Stimulated activated CD8-positive, alpha-beta memory T cell treated with anti-CD3 and anti-CD28 coated beads, Interleukin-12 subunit alpha, Interleukin-12 subunit beta, amount 100 ng/mL, for 1 hour (primary cell): ENCODE measurements at places on chromosomes 1 and 21.

DNA sequence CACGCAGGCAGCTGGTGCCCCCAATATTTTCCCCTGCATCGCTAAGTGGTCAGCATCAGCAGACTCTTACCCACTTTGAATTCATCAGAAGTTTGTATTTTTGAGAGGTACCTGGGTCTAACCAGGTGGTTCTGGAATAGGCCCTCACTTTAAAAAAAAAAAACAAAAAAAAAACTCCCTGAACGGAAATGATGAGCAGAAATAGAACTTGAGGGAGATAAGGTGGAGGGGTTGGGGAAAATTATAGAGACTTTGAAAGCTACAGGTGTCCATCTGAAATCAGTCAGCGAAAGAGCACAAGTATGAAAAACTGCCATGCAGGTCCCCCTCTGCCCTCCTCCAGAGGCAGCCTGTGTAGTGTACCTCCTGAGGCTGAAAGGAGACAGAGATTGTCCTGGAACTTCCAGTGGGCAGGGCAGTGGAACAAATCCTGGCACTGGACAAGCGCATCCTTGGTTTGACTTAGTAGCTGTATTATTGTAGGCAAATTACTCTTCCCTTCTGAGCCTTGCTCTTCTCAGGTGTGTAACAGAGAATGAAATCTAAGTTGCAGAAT lies 1.2 kb downstream of the SLAMF7 start:
- no peak for DNase-seq

DNA sequence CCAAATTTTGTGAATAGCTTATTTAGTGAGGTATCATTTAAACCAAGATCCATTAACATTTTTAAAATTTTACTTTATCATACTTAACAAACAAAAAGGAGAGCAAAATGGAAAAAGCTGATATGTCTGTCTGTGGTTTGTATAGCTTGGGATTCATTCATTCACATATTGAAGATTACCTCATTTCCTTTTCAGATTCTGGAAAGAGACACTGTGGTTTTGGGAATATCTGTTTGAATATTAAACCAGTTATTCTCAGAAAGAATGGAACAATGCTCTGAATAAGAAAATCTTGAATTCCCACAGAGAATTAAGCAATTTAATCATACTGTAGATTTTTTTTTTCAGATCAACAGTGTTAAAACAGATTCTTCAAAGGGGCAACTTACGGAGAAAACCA lies 93.8 kb upstream of the PRDX6 start:
- DNase-seq: no peak

DNA sequence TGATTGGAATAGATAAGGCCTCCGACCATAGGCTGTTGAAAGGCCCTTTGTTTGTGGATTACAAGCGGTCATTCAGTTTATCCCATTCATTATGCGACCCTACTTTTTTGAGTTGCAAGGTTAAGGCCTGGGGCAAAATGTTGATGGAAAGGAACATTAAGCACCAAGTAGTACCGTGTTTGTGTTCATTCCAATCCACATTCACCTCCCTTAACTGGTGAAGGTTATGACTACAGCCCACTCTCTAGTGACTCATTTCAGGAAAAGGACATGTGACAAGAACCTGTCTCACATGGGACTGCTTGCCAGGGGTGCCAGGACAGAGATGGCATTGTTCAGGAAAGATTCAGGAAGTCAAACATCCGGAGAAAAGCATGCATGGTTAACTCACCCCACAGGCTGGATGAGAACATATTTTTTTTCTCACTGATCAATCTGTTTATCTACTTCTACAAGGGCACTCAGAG lies 81.6 kb downstream of the CD58 start:
- DNase-seq: no peak

GRCh38 chr1:156927215-156928042 lies 7.0 kb downstream of the LRRC71 start:
- peak; percentile 36 for DNase-seq

GRCh38 chr1:229203030-229203751 lies 67.7 kb upstream of the RAB4A start:
- no peak for DNase-seq

- DNase-seq: no peak
These were observed 94.0 kb downstream of the TMEM200B start for GRCh38 chr1:29029667-29030066.

DNA sequence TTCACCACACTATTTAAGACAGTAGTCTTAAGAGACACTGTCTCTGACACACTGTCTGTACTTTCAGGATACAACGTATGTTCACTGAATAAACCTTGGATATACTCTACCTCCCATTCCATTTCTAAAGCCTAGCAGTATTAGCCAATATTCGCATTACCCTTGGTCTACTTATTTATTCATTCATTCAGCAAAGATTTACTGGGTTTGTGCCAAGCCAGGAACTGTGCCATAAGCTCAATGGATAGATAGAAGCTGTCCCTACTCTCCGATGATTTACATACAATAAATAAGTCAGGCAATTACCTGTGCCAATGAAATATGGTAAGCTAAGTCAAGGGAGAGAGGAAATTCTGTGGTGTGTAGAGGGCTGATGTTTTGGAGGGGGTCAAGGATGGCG lies 195.2 kb upstream of the RAB4A start:
- no peak for DNase-seq

DNA sequence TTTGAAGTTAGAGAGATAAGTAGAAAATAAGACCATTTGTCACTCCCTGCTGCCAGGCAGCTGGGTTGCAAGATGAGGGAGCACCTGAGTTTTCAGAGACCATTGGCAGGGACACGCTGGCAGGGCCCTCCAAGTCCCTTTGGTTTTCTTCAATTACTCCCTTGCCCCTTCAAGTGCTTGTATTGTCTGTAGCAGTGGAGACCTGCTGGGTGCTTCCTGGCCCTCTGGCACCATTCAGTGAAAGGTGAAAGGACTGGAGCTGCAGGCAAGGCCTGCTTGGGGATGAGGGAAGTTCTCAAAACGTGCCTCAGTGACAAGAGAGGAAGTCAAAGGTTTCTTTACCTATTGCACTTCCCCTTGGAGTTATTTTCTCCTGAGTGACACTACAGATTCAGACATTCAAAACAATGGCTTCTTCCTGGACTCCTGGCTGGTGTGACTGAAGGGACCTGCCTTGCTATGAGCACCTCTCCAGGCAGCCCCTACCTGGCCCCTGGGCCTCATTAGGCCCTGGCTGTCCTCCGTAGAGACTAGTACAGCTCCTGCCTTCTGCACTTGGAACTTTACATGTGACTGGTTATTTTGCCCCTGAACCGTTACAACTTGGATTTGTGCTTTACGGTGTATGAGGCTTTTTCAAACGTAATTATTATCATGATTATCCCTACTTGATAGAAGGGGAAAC lies 100.1 kb downstream of the C1orf21 start:
- no peak for DNase-seq

DNA sequence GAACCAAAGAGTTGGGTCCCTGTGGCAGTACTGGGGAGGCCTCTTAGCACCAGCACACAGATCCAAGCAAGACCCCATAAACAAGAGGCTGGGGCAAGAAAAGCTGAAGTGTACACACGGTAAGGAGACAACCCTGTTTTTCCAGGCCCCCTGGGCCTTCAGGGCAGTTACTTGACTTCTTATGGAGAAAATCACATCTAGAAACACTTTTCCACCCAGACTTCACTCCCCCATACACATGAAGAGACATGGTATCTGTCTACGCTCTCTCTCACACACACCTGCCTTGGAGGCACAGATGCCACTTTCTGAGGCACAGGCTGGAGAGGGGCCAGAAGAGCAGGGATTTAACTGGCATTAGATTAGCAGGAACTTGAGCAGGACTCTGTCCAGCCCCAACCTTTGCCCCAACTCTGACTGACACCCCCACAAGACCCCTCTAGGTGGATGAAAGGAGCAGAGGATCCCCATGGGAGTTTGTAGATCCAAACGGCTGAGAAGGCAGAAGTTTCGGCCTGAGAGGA lies 2.2 kb downstream of the CERS2 start:
- no peak for DNase-seq

- DNase-seq: no peak
These were observed 15.1 kb downstream of the RCSD1 start for GRCh38 chr1:167645140-167645541.

GRCh38 chr1:36098650-36099365 lies 10.1 kb downstream of the ADPRS start:
- DNase-seq: no peak

GRCh38 chr1:214900590-214900989 lies 181.9 kb upstream of the KCNK2 start:
- no peak for DNase-seq

DNA sequence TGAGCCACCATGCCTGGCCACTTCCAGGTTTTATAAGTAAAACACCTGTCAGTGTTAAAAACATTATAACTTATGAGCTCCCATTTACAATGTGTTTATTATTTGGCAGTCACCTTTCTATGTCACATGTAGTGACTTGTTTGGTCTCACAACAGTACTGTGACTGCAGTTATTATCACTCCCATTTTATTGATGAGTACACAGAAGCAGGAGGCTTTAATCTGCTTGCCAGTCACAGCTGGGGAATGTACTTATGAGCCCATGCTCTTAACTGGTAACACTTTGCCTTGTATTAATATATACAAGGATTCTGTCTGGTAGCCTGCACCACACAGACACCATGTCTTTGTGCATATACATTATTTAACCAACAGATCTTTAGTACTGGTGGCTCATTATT lies 31.1 kb upstream of the BACH1 start:
- DNase-seq: no peak

GRCh38 chr1:230114237-230114651 lies 47.2 kb downstream of the GALNT2 start:
- no peak for DNase-seq

GRCh38 chr1:192561301-192561700 lies 14.3 kb upstream of the RGS1 start:
- DNase-seq: no peak

GRCh38 chr1:3226191-3226590 lies 157.2 kb downstream of the PRDM16 start:
- no peak for DNase-seq

- no peak for DNase-seq
These were observed 651.3 kb downstream of the PTPRC start for GRCh38 chr1:199290186-199290585.

GRCh38 chr1:85911742-85912141 lies 203.5 kb upstream of the ZNHIT6 start:
- no peak for DNase-seq

DNA sequence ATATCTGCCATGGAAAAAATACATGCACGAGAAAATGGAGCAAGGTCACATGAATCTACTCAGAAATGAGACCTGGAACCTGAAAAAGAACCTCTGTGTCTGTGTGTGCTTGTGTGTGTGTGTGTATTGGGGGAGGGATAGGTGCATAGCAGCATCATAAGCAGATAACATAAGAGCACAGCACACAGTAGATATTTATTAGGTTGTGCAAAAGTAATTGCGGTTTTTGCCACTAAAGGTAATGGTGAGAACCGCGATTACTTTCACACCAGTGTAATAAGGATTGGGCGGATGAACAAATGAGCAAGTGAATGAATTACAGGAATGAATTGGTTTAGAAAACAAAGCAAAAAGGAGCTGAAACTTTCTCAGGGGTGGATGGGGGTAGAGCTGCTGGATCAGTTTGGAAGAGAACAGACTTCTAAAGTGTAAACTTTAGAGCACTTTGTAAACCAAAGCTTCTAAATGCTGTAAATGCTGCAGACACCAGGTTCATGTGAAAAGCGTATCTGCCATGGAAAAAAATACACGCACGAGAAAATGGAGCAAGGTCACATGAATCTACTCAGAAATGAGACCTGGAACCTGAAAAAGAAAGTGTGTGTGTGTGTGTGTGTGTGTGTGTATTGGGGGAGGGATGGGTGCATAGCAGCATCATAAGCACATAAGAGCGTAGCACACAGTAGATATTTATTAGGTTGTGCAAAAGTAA lies 156.9 kb downstream of the TOMM20 start:
- no peak for DNase-seq

DNA sequence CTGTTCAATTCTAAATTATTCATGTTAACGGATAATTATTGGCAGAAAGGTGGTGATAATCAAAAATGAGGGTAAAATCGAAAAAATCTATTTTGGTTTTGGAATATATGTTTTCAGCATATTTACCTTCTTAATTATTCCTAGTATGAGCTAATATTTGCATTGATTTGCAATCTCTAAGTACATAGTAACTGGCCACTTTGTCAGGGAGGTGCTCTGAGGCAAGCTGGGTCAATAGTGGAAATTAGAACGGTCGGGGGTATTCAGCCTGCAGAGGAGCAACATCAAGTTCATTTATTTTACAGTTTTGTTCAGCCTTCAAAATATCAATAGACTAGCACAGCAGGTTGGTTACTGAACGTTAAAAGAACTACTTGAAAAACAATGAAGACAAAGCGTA lies 1.8 kb downstream of the OTUD7B start:
- DNase-seq: no peak

DNA sequence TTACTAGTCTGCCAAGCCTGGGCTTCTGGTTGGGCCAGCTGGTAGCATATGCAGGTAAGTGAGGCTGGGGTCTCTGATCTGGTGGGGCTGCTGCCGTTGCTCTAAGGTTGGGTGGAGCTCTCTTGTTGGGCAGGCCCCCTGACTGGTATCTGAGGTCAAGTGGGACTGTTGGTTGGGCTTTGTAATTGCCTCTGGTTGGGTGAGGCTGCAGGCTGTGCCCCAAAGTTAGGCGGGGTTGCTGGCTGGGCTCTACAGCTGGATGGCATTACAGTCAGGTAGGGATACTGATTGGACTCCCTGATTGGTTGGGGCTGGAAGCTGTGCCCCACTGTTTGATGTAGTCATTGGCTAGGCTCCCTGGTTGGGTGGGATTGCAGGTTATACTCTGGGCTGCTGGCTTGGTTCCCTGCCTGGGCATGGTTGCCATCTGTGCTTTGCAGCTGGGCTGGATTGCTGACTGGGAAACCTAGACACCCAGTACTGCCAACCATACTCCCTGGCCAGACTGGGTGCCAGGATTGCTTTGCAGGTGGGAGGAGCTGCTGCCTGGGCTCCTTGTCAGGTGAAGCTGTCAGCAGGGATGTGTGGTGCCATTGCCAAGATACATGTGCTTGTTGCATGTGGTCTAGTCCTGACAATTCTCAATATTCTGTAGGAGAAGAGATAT lies 130.5 kb downstream of the RABGAP1L start:
- no peak for DNase-seq

- no peak for DNase-seq
These were observed 34.9 kb downstream of the EPHA2 start for GRCh38 chr1:16120940-16121410.

DNA sequence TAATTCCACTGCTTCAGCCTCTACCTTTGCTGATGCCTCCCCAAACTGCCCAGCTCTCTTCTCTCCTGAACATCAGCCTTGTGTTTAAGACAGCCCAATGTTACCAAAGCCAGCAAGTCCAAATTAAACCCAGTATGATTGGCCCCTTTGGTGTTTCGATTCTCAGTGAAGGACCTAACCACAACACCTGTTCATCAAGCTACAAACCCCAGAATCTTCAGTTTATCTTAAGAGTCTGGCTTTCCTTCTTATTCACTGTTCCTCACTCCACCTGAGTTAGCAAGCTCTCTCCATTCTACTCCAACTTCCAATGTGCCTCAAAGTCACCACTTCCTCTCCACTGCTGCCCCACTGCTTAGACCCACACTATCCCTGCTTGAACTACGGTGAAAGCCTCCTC lies 25.5 kb upstream of the ITPKB start:
- DNase-seq: no peak

- no peak for DNase-seq
These were observed 159.6 kb upstream of the COL6A1 start for GRCh38 chr21:45821998-45822397.
